C1 segment of cervical spinal cord (tissue), 14 donors: ENCODE measurements at places on chromosomes 5 and 9.

GRCh38 chr5:174111287-174111973 is 65.9 kb downstream of the NSG2 start:
- no peak for DNase-seq

- no peak for DNase-seq
Measured at GRCh38 chr5:163612358-163613149, 107.1 kb downstream of the MAT2B start.

GRCh38 chr5:66306105-66306843 is 162.2 kb downstream of the SREK1 start:
- DNase-seq, result peak; percentile 8

- DNase-seq, result no peak
Measured at GRCh38 chr5:1779782-1780613, 19.6 kb downstream of the MRPL36 start.

DNA sequence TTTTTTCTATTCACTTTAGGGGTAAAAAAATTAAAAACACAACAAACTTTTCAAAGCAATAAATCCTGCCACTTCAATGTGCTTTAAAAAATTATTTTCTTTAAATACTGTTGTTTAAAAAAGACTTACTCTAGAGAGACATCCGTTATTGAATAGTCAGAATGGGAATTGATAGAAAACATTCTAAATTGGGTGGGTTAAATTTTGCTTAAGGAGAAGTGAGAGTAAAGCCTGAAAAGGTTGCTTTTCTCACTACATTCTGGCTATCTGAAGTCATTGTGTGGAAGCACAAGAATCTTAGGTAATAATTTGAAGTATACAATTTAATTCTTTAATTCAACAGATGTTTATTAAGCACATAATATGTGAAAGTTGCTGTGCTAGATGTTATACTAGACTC is 509.3 kb downstream of the NR2F1-AS1 start:
- no peak for DNase-seq

DNA sequence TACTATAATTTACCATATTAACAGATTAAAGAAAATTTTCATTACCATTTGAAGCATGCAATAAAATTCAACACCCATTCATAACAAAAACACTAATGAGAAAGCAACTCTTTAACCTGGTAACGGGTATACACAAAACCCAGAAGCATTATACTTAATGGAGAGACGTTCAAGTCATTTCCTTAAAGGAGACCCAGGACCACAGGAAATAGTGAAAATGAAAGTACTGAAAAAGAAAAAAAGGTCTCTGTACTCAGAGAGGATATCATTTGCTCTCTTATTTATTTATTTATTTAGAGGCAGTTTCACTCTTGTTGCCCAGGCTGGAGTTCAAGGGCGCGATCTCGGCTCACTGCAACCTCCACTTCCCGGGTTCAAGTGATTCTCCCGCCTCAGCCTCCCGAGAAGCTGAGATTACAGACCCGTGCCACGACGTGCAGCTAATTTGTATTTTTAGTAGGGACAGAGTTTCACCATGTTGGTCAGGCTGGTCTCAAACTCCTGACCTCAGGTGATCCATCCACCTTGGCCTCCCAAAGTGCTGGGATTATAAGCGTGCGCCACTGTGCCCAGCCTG is 61.6 kb downstream of the SETX start:
- no peak for DNase-seq

DNA sequence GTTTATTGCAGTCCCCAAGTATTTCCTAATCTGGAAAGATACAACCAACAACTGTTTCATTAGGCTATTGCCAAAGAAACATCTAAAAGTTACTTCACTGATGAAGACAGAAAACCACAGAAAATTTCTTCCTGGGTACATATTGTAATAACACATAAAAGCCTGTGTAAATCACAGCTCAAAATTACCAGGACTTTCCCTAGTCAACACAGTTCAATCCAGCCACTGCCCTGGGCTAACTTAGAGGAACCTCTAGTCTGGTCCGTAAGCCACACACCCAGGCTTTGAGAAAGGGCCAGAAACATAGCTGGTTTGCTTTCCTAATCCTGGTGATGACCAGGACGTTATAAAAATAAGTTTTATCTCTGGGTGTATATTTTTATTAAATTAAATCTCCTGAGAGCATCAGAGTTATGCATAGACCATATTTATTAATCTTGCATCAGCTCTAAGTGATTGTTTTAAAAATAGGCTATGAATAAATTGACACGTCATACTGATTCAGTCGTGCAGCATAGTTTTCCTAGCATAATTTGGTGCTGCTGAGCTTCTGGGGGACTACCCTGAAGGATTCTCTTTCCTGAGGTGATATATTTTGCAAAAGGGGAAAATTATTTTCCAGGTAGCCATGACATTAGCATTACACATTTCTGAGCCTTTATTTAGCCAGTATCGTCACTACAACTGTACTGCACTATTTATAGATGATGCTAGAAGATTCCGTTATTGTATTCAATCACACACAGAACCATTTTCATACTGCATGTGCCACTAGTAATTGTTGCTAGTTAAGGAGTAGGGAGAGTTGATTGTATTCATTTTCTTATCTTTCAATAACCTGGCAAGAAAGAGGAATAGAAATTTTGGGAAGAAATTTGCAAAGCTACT is 12.6 kb upstream of the MUSK start:
- DNase-seq, result no peak

GRCh38 chr5:97062046-97062445 is 80.4 kb downstream of the LIX1 start:
- no peak for DNase-seq

DNA sequence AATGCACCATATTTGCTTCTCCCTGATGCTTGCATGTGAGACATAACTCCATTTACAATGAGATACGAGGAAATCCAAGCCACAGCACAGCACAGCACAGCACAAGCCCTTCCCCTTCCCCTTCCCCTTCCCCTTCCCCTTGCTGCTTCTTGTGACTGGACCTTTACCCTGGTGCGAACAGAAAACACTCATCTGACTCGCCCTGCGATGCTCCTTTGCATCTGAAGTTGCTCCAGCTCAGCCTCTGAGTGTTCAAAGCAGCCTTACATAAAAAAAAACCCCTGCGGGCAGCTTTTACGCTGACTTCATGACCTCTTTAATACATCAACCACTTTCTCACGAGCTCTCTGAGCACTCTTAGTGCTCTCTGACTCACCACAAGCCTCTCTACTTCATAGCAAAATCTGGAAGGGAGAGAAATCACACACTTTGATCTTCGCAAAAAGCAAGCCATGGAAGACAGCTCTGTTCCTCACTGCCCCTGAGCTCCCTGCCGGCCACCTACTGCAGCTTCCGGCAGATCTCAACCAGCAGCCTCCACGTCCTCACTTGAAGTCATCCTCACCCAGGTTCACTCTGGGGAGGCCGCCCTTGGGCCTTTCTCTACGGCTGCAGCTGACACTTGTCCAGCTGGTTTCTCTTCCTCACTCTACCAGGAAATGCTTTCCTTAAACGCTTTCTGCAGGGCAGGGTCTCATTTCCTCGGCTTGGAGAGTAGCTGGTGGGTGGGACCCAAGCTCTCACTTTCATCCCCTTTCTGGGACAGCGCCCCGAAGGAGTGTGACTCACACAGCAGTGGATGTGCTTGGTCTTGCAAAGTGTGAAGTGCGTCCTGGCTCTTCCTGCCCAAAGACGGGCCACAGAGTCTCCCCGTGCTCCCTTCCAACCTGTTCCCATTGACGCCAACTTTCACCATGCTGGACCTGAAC is 5.3 kb downstream of the SLC34A1 start:
- no peak for DNase-seq

GRCh38 chr9:110887276-110887675 is 151.0 kb downstream of the LPAR1 start:
- DNase-seq, result no peak

- DNase-seq, result no peak
Measured at GRCh38 chr5:72285424-72285821, 34.6 kb downstream of the MRPS27 start.

GRCh38 chr5:56625541-56625940 is 189.8 kb upstream of the MAP3K1 start:
- DNase-seq, result no peak
